ENCODE measurements at places on chromosomes 2 and 18.
A peak's percentile ranks its signal among the peaks of the same experiment; 100 is the strongest.

DNA sequence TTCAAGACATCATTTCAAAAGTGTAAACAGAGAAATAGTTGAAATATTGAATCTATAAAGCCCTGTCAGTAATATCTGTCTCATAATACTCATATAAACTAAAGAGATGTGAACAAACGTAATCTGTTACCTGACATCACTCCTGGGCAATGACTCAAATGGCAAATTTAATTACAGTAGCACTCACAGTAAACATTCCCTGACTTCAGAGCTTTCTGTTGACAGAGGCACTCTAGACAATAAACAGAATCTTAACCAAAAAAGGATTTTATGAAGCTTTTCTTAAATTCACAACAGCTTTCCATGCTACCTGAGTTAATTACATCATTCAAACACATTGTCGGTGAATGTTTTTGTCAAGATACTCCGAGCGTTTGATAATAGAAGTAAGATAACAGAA, 128.1 kb upstream of the PDE1A start:
- no peak for DNase-seq

DNA sequence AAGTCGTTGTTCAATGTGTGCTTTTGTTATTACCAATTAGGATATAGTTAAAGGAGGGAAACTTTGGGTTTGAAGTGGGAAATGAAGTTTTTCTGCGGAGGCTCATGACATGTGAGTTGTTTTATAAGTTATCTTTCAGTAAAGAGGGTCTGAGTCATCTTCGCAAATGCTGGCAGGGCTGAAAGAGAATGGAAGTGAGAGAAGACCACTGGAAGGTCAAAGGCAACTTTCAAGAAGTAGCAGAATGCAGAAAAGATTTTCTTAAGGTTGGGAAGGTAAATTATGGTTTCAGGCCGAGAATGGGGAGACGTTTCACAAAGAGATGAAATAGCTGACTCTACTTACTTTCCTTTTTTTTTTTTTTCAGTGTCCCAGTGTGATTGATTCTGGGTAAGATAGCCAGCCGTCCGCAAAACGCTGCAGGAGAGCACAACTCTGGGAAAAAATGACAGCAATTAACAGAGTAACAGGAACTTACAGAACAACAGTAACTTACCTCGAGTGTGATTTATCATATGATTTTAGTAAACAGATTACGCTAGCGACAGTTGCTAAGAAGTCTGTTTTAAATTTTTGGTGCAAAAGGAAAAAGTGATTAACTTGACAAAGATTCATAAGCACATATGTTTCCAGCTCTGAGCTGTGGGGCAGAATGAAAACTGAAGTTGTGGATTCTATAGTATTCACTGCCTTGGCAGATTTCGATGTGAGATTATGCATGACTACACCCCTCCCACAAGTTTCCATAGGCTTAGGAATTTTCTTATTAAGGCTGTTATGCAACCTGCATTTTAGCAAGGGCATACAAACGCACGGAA, 46.8 kb upstream of the ACTR3 start:
- no peak for DNase-seq

DNA sequence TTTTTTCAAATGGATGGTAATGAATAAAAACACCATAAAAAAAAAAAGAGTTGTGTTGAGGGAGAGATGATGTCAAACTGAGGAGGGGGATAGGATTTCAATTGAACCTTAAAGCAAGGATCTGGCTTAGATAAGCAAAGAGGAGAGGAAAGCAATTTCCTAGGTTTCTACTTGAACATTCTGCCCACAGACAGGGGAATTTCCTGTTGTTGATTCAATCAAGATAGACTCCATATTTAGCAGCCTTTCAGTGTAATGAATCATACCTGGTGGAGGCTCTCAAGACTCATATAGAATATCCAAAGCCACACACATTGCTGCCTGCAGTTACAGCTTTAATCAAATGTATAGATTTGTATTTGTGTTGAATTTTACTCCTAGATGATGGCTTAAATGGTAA, 294.4 kb upstream of the PIK3C3 start:
- no peak for DNase-seq

DNA sequence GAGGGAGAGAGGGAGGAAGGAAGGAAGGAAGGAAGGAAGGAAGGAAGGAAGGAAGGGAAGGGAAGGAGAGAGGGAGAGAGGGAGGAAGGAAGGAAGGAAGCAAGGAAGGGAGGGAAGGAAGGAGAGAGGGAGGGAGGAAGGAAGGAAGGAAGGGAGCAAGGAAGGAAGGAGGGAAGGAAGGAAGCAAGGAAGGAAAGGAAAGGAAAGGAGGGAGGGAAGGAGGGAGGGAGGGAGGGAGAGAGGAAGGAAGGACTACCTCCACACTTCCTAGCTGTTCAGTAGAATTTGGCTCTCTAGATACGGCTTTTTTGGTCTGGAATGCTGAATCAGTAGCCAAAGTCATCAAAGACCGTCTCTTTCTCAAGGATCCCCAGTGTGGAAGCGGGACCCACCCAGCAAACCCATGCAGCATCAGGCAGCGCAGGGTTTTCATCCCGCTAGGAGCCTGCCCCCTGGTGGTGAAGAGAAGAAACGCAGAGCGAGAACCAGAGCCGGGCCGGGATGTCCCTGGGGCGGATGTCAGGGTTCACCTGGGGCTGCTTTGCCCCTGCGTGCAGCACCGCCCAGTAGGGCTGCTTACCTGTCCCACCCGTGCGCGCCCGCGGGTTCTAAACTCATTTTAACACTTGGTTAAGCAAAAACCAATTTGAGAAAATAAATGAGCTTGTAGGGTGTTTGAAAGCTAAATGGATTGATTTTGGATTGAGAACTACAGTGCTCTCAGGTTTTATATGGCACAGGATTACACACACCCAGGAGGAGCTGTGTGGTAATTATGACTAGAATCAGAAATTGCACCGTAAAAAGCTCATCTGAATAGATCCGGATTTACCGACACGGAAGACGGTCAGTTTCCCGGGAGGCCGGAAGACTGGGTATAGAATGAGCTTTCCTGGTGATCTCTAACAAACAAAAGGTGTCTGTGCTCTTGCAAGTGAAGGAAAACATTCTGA, 48.1 kb upstream of the ARL4C start:
- DNase-seq, result peak; percentile 54

- no peak for DNase-seq
Observed at GRCh38 chr2:164008752-164009151, 272.9 kb upstream of the FIGN start.

DNA sequence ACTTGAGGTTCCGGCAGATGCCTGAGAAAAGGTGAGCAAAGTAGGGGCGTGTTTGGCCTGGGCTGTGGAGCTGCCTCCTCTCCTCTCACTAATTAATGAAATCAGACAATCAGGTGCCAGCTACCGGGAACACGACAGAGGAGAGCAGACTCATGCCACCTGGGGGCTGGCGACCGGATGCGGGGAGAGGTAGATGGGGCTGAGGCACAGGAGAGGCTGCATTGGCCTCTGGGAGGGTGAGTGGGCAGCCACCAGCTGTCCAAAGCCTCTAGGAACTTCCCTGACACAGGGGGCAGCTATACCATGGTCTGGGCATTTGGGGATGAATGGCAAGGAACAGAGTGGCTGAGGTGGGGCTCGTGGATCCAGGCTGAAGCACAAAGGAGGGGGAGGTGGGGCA, 25.0 kb downstream of the FBXO41 start:
- no peak for DNase-seq

DNA sequence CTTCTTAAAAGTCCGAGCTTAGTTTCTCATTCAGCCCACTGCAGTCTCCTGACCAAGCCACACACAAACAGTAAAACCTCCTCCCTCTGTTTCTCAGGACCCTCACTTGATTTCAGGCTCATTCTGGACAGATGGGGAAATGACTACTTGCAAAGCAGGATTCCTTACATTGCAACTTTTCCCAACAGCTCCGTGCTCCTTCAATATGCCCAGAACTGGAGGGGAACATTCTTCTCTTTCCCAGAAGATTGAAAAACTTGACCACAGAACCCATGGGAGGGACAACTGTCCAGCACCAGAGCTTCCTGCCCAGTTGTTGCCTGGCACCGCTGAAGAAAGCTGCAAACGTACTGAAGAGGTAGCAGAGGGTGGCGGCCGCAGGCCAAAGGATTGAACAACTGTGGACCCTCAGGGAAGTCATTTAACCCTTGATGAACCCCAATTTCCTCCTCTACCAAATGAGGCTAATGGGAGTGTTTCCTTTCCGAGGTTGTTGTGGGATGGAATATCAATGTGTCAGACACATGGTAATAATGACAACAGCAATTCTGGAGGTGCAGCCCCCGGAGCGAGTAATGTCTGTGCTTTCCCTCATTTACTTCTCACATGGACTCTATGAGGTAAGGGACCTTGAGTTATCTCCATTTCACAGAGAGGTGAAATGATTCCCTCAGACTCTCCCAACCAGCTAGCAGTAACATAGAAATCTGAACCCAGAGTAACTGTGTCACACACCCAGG, 25.0 kb downstream of the BCL11A start:
- no peak for DNase-seq

- no peak for DNase-seq
Observed at GRCh38 chr2:177317857-177318256, 53.3 kb upstream of the NFE2L2 start.

DNA sequence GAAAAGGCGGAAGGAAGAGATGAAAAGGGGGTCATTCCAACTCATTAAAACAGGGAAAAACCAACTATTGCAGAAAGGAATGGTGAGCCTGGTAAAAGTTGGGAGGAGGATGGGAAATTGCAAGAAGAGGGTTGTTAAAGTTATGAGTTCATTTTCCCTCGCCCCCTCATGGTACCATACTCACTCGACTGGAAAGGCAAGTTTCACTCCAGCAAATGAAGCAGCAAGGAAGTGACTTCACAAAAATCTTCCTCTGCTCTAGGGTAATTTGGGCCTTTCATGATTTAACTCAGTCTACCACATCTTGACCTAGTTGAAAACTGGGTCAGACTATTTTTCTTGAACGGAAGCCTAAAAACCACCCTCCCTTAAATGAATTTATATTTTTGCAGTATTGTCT, 22.8 kb upstream of the DAW1 start:
- no peak for DNase-seq

GRCh38 chr18:5475267-5475666, 68.5 kb downstream of the EPB41L3 start:
- DNase-seq, result no peak

- DNase-seq, result no peak
Observed at GRCh38 chr2:235011929-235012631, 60.3 kb downstream of the SH3BP4 start.

- no peak for DNase-seq
Observed at GRCh38 chr2:216878072-216878471, 18.2 kb upstream of the TNP1 start.

- DNase-seq, result no peak
Observed at GRCh38 chr2:10810202-10811161, 2.1 kb downstream of the PDIA6 start.

- DNase-seq, result no peak
Observed at GRCh38 chr18:63859781-63860475, 27.6 kb upstream of the SERPINB2 start.

DNA sequence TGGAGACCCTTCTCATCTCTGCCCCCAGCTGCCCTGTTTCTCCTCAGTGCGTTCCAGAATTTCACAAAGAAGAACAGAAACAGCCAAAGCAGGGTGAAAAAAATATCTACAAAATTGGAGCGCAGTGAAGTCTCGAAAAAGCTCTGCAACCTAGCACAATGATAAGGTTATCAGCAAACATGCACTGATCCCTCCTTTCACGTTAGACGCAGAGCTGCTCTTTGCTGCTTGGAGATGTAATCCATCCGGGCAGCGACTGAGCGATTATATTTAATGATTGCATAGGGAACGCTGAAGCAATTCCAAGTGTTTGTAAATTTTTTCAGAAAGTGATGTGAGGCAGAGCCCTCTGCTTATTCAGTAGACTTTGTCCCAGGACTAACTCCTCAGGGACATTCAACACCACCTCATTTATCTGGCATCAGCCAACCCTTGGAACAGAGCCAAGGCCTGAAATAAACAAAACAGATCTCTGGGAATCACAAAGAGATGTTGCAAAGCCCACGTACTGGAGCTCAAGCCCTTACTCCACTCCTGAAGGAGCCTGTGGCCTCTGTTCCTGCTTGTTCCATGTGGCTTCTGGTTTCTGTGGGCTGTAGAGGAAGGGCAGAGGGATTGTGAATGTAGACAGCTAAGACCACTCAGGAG, 172.6 kb upstream of the BCL2L11 start:
- DNase-seq, result no peak

GRCh38 chr2:44950646-44951045, 9.1 kb downstream of the SIX3 start:
- DNase-seq, result no peak

DNA sequence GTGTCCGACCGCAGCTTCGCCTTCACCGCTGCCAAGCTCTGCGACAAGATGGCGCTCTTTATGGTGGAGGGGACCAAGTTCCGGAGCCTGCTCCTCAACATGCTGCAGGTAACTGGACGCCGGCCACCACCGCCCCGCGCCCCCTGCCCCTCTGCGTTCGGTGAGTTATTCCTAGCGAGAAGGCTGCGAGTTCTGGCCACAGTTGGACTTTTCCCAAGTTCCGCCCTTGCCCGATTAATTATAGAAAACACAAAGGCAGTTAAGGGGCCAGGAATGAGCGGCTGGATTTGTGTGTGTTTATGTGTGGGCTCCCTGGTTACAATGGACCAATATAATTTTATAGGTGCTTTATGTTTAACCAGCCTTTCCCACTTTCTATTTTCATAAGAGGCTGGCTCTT, 189.2 kb downstream of the SMAD7 start:
- DNase-seq, result no peak

DNA sequence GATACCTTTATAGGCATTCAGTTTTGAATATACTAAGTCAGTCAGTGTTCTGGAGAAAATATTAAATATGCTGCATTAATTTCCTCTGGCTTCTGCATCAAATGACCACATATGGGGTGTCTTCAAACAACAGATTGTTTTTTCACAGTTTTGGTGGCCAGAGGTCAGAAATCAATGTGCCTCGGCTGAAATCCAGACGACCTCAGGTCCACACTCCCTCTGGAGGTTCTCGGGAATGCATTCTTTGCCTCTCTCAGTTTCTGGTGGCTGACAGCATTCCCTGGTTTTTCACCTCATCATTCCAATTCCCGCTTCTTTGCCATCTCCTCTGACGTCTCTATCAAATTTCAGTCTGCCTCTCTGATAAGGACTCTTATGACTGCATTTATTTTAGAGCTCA, 142.3 kb downstream of the ZNF407 start:
- no peak for DNase-seq

GRCh38 chr2:85078536-85078935, 54.7 kb upstream of the TCF7L1 start:
- DNase-seq, result no peak

DNA sequence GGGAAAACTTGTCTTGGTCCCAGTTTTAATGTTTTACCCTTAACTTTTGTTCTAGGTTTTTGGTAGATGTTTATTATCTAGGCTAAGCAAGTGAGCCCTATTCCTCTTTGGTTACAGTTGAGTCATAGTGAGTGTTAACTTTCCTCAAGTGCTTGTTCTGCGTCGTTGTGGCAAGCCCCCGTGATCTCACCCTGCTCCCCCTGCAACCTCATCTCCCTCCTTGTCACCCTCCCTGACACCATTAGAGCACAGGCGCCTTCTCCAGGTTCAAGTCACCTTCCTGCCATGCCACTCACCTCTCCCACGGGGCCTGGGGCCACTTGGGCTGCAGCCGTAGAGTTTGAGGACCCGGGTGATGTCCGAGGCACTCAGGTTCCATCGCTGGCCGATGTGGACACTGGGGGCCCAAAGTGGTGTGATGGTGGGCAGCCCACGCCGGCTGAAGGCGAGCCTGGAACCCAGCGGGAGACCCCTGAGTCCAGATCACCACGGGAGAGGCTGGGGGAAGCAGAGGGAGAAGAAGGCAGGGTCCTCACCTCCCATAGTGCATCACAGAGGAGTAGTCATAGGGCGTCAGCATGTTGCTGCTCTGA, 8.7 kb downstream of the ASTL start:
- no peak for DNase-seq

GRCh38 chr2:35116151-35116550, 1239.4 kb upstream of the CRIM1 start:
- DNase-seq, result no peak

Data from SHP77 (cell line).